Muscle of back (tissue), 13 donors: ENCODE measurements at places on chromosomes 1 and 21. TPM values are rescaled to one million over a fixed set of nuclear protein-coding genes. Genes with fewer than 3 reads are reported as not detected.

CR1L gene
- polyA plus RNA-seq = 0.20 TPM

RGS1 gene
- polyA plus RNA-seq = 3.4 TPM

SYPL2 gene
- 211 TPM for polyA plus RNA-seq

FLAD1 gene
- polyA plus RNA-seq = 17.6 TPM
